PC-3 (cell line): ENCODE measurements at places on chromosomes 1 and 21. TPM values are rescaled to one million over a fixed set of nuclear protein-coding genes. Genes with fewer than 3 reads are reported as not detected.

Gene RAP1A
- total RNA-seq: 19.0 TPM in 2 replicates

Gene TFF2
- total RNA-seq: 21.1 and 22.9 TPM in 2 replicates

Gene SLC6A17
- not detected in 2 replicates for total RNA-seq

Gene ADGRB2
- total RNA-seq: 12.3 and 15.7 TPM in 2 replicates

Gene NKAIN1
- 0.18 and 0.75 TPM in 2 replicates for total RNA-seq

Gene MAPKAPK2
- total RNA-seq: 98.5 and 133 TPM in 2 replicates

Gene GBP7
- 0.07 TPM in 1 of 2 replicates, not detected in the other for total RNA-seq

Gene TAGLN2
- 1,281 and 1,584 TPM in 2 replicates for total RNA-seq

Gene RAB42
- 1.5 and 4.7 TPM in 2 replicates for total RNA-seq

Gene SIK1
- 107 and 148 TPM in 2 replicates for total RNA-seq

Gene GNG12
- total RNA-seq: 54.1 and 66.1 TPM in 2 replicates

Gene ADAM30
- not detected in 2 replicates for total RNA-seq

Gene CLCNKA
- not detected in 2 replicates for total RNA-seq

Gene DRAXIN
- 0.07 TPM in 1 of 2 replicates, not detected in the other for total RNA-seq

Gene S100A3
- 4.6 and 7.9 TPM in 2 replicates for total RNA-seq

Gene LCE1C
- not detected in 2 replicates for total RNA-seq

Gene DENND2D
- total RNA-seq: 3.2 and 4.0 TPM in 2 replicates

Gene NUDT4B
- 18.0 and 29.9 TPM in 2 replicates for total RNA-seq

Gene ALG14
- 3.4 and 9.7 TPM in 2 replicates for total RNA-seq

Gene GIPC2
- total RNA-seq: not detected in 2 replicates

Gene OR2G6
- not detected in 2 replicates for total RNA-seq

Gene ATP1B1
- 68.7 and 76.6 TPM in 2 replicates for total RNA-seq

Gene CLIC6
- not detected in 2 replicates for total RNA-seq

Gene FAM43B
- total RNA-seq: 0.11 TPM in 1 of 2 replicates, not detected in the other

Gene LCK
- 3.6 and 4.3 TPM in 2 replicates for total RNA-seq

Gene MR1
- 3.4 and 4.4 TPM in 2 replicates for total RNA-seq

Gene ZYG11A
- 0.40 and 0.47 TPM in 2 replicates for total RNA-seq

Gene HHIPL2
- total RNA-seq: 1.1 and 1.2 TPM in 2 replicates

Gene KLHDC8A
- not detected in 2 replicates for total RNA-seq

Gene PLA2G4A
- total RNA-seq: 1.3 and 2.3 TPM in 2 replicates

Gene OR10Z1
- not detected in 2 replicates for total RNA-seq

Gene CYP4Z1
- not detected in 2 replicates for total RNA-seq

Gene OR2T33
- 0.18 TPM in 1 of 2 replicates, not detected in the other for total RNA-seq

Gene NBPF4
- 0.07 TPM in 1 of 2 replicates, not detected in the other for total RNA-seq

Gene SLC25A34
- total RNA-seq: 0.44 and 2.6 TPM in 2 replicates
